ENCODE measurements at places on chromosomes 1 and 21. TPM values are rescaled to one million over a fixed set of nuclear protein-coding genes. Genes with fewer than 3 reads are reported as not detected.

DNA sequence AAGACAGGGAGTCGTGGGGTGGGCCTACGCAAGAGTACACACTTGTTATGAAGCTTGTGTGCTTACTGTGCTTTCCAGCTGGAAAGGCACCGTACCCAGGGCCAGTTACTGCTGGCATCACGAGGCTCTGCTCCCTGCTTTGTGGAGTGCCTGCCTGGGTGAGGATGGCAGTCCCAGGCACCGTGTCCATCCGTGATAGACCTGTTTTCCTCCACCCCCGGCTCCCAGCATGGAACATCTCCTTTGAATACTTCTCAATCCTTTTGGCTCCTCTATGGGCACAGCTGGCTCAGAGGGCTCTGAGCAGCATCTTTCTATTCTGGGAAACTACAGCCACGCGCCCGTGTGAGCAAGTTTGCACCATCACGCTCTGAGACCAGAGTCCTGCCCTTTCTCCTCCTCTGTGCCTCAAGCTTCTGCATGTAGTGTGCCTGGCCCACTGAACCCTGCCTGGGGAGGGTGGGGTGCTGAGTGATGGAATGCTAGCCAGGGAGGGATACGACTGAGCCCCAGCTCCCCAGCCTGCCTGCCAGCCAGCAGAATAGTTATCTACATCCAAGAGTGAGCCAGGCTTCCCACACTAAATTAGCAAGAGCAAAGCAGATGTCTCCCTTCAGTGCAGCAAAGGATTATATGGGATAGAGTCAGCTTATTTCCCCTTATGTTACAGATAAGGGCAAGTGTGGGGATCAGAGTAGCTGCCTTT, 7.1 kb upstream of the TNR start:
- DNase-seq = no peak

GRCh38 chr1:87243573-87243972, 85.1 kb upstream of the LMO4 start:
- DNase-seq = no peak

DNA sequence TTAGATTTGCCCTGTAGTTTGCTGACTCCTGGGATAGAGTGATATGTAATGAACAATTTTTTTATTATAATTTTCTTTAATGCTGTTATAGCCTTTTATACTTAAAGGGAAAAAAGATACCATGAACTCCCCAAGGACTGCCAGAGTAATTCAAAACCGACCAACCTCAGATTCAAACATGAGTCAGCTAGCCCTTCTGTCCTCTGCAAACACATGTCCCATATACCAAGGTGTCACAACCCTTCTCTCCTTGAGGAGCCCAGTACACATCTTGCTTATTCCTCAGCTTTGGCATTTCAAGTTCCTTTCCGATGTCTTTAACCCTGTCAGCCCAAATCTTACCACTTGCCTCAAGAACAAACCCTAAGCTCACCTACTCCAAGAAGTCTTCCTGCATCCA, 184.9 kb downstream of the KCNH1 start:
- DNase-seq = no peak

DNA sequence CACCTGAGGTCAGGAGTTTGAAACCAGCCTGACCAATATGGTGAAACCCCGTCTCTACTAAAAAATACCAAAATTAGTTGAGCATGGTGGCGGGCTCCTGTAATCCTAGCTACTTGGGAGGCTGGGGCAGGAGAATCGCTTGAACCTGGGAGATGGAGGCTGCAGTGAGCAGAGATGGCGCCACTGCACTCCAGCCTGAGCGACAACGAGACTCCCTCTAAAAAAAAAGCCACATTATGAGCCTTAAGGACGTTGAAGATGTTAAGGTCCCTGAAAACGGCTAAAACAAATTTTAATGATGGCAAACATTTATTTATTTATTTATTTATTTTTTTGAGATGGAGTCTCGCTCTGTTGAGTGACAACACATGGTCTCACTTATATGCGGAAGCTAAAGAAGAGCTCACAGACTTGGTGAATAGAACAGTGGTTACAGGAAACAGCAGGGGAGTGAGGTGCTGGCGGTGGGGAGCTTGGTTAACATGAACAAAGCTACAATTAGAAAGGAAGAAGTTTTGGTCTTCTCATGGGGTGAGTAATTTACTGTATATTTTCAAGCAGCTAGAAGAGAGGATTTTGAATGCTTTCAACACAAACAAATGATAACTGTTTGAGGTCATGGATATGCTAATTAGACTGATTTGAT, 47.1 kb downstream of the TCP10L start:
- no peak for DNase-seq

DNA sequence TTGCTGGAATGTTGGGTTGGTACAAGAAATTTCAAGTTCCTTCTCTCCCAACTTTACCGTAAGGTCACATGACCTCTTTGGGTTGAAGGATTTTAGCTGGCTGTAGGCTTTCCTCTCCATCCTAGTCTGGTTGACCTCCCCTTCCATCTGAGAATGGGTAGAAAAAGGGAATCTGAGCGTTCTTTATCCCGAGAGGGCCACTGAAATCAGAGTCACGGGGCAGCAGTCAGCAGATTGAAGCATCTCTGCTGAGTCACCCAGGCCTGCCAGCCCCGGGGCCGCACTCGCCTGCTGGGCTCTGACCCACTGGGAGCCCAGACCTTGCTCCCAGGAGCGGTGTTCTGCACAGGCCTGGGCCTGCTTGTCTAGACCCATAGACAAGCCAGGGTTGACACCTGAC, 31.0 kb downstream of the TMCC2 start:
- no peak for DNase-seq

DNA sequence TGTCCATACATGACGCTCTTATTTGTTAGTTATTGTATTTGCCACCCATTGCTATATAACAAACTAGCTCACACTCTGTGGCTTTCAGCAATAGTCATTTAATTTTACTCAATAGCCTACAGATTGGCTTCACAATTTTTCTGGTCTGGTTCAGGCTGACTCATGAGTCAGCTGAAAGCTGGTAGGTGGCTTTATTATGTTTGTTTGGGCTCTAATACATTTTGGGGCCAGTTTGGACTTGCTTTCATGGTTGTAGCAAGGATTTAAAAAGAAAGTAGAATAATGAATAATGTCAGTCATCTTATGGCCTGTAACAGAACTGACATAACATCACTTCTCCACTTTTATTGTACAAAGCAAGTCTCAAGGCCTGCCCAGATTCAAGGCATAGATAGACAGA, 338.7 kb downstream of the LRRIQ3 start:
- DNase-seq = no peak

AQP10 gene
- total RNA-seq = not detected

RXRG gene
- total RNA-seq = not detected

Measured in glomerular endothelial cell (primary cell).